Ovary (tissue), 10 donors: ENCODE measurements at places on chromosomes 7 and 10. TPM values are rescaled to one million over a fixed set of nuclear protein-coding genes. Genes with fewer than 3 reads are reported as not detected.

CNPY1 gene
- total RNA-seq, result not detected

GRCh38 chr7:55966851-55967250 is 2.5 kb downstream of the NIPSNAP2 start:
- no peaks in the 10 kb centered on the region for H3K36me3 ChIP-seq
- H3K4me1 ChIP-seq, result peaks cover 7% of the 10 kb centered on the region
- H3K27ac ChIP-seq, result no peak overlapping the region
- no peak for DNase-seq
- no peaks in the 10 kb centered on the region for H3K27me3 ChIP-seq
- no peak overlapping the region for H3K4me3 ChIP-seq

DNA sequence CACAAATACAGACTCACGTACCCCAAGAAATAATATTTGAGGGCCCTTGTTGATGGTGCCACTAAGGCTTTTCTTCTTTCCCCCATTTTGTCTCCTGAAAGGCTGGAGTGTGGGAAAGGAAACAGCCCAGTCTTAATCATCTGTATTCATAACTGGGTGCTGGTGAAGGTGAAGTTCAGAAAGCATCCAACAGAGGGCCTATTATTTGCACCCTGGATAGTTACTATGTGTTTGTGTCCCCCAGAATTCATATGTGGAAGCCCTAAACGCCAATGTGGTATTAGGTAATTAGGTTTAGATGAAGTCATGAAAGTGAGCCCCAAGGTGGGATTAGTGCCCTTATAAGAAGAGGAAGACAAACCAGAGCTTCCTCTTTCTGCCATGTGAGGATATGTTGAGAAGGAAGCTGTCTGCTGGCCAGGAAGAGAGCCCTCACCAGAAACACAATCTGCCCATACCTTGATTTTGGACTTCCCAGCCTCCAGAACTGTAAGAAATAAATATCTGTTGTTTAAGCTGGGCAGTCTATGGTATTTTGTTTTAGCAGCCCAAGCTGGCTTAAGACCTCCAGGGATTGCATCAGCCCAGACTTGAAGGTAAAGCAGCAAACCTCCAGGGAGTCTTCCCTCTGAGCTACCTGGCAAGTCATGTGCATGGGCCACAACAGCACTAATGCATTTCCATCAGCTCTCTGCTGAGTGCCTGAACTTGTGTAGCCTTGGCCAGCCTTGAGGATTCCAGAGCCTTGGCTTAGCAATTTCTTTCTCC is 90.0 kb upstream of the ADRB1 start:
- no peak for DNase-seq
- no peak overlapping the region for H3K4me3 ChIP-seq
- no peaks in the 10 kb centered on the region for H3K27me3 ChIP-seq
- no peaks in the 10 kb centered on the region for H3K4me1 ChIP-seq

- no peaks in the 10 kb centered on the region for H3K4me1 ChIP-seq
- H3K36me3 ChIP-seq, result no peaks in the 10 kb centered on the region
- H3K4me3 ChIP-seq, result no peak overlapping the region
- H3K27me3 ChIP-seq, result no peaks in the 10 kb centered on the region
These were observed 267.9 kb downstream of the MAGI2 start for GRCh38 chr7:79185605-79186004.
